K562 (cell line): ENCODE measurements at places on chromosomes 7 and 10. TPM values are rescaled to one million over a fixed set of nuclear protein-coding genes. Genes with fewer than 3 reads are reported as not detected.

The GIMAP6 gene
- polyA plus RNA-seq: 0.07 and 0.34 TPM in 2 replicates

The BUD31 gene
- polyA plus RNA-seq: 237 and 272 TPM in 2 replicates

The ALOX5 gene
- 1.6 and 2.4 TPM in 2 replicates for polyA plus RNA-seq

- H3K4me3 ChIP-seq: no peak overlapping the region
- peaks cover 7% of the 10 kb centered on the region; the same call in 1 of the 2 replicates for H3K4me1 ChIP-seq
- DNase-seq: peak; percentile 67
- H3K27ac ChIP-seq: no peak overlapping the region
- no peaks in the 10 kb centered on the region for H3K36me3 ChIP-seq
- no peaks in the 10 kb centered on the region for H3K27me3 ChIP-seq
Observed at GRCh38 chr7:129423700-129424410, 10.4 kb upstream of the STRIP2 start.

GRCh38 chr10:9913876-9914514 lies 1103.7 kb upstream of the CELF2 start:
- no peaks in the 10 kb centered on the region for H3K4me1 ChIP-seq
- H3K4me3 ChIP-seq: no peak overlapping the region
- no peak overlapping the region for H3K27ac ChIP-seq
- H3K36me3 ChIP-seq: no peaks in the 10 kb centered on the region
- H3K27me3 ChIP-seq: no peaks in the 10 kb centered on the region
- DNase-seq: no peak

DNA sequence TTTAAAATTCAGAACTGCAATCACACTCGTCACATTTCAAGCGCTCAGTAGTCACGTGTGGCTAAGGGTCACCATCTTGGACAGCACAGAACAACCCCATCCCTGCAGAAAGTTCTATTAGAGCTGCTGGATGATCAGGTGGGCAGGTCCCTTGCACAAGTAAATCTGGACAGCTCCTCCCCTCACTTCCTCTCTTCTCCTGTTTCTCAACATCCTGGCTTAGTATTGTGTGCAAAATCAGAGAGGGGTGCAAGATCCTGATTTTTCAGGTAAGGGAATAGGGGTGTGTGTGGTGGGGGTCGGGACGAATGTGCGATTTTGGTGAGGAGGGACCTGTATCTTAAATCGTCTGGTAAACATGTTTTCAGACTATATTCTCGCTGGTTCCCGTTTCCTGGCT lies at the start of gene GIMAP4:
Gene GIMAP4 (plus strand): TSS at position 222 of the 400 bp plus-strand sequence. CDS start 2,512 bp downstream, outside the sequence.
- H3K4me3 ChIP-seq: no peak within 1 kb of the TSS
- no peak within 1 kb of the TSS for H3K27ac ChIP-seq
- no peaks in the 10 kb centered on the region for H3K4me1 ChIP-seq
- H3K27me3 ChIP-seq: peaks cover 18% of the 10 kb centered on the region; the same call in 1 of the 2 replicates
- no peak for DNase-seq

DNA sequence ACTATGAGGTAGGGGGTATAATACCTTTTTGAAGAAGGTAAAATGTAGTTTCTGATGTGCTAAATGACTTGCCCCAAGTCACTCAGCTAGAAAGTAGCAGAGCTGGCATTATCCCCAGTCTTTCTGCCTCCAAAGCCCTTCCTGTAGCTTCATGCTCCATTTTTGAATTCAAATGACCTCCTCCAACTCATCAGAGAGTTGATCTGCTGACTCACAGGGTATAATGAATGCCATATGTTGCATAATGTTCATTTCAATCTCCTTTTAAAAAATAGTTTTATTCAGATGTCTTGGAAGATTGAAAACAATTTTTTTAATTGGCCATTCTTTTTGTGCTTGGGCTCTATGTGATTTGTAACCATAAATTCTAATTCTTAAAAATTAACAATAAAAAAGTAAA lies 272.8 kb upstream of the IMMP2L start:
- DNase-seq: no peak
- H3K27ac ChIP-seq: no peak overlapping the region

- peaks cover 18% of the 10 kb centered on the region for H3K4me1 ChIP-seq
- H3K36me3 ChIP-seq: no peaks in the 10 kb centered on the region
- no peak overlapping the region for H3K27ac ChIP-seq
- DNase-seq: no peak
- peaks cover 36% of the 10 kb centered on the region for H3K27me3 ChIP-seq
- no peak overlapping the region for H3K4me3 ChIP-seq
Observed at GRCh38 chr7:1331561-1332467, 99.1 kb downstream of the UNCX start.

GRCh38 chr7:42460933-42461332 lies 223.9 kb upstream of the GLI3 start:
- H3K36me3 ChIP-seq: no peaks in the 10 kb centered on the region
- no peaks in the 10 kb centered on the region for H3K27me3 ChIP-seq
- H3K27ac ChIP-seq: no peak overlapping the region

GRCh38 chr7:105322655-105323277 lies 66.0 kb downstream of the SRPK2 start:
- H3K4me1 ChIP-seq: no peaks in the 10 kb centered on the region
- no peak for DNase-seq
- no peak overlapping the region for H3K27ac ChIP-seq
- H3K4me3 ChIP-seq: no peak overlapping the region
- H3K27me3 ChIP-seq: no peaks in the 10 kb centered on the region
